GM12891 (cell line): ENCODE measurements at places on chromosomes 2 and 18.

- no peak for DNase-seq
Observed at GRCh38 chr2:5535301-5535700, 156.9 kb upstream of the SOX11 start.

DNA sequence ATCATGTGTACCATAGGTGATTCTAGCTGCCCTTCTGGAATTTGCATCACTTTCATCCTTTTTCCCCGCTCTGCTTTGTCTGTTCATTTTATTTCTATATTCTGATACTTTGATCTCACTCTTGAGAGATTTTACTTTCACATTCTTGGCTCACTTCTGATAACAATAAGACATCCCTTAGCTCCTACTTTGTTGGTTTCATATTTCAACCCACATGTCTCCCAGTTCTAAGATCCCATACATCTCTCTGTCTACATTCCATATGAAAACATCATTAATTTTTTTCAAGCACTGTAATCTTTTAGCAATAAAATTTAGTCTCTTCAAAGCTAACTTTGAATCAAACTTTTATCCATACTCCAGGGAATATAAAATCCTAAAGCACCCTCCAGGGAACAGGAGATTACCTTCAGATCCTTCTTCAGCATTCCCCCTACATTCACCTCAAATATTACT, 75.6 kb downstream of the COL3A1 start:
- no peak for DNase-seq

DNA sequence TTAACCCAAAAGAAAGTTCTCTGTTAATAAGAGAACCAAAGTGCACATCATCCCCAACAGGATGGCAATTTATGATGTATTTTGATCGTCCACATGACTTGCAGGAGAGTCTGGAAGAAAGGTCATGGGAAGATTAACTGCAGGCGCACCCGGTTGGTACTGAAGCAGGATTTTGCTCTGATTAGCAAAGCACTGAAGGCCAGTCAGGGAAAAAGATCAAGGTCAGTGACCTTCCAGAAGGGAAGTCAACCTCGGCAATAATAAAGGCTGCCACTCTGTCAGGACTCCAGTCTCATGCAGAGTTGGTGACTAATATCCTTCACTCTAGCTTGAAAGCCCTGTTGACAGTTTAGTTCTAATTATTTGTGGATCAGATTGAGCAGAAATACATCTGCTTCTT, 432.7 kb upstream of the RAB12 start:
- no peak for DNase-seq

DNA sequence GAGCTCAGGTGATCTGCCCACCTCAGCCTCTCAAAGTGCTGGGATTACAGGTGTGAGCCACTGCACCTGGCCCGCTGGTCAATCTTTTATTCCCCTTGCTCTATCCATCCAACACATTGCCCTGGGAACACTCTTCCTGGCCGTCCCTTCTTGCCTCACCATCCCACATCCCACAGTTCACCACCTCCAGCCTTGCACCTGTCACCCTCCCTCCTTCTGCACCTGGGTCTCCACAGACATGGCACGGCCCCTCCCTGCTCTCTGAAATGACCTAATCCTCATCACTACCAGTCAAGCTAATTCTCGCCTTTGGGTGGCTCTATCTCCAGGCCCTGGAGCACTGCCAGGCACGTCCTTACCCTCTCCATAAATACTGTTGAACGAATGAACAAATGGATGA, 116.9 kb upstream of the TEX51 start:
- no peak for DNase-seq

GRCh38 chr2:2645162-2645855, 314.2 kb upstream of the MYT1L start:
- DNase-seq, result no peak

- DNase-seq, result no peak
Observed at GRCh38 chr2:64325477-64325851, 128.5 kb upstream of the LGALSL start.

DNA sequence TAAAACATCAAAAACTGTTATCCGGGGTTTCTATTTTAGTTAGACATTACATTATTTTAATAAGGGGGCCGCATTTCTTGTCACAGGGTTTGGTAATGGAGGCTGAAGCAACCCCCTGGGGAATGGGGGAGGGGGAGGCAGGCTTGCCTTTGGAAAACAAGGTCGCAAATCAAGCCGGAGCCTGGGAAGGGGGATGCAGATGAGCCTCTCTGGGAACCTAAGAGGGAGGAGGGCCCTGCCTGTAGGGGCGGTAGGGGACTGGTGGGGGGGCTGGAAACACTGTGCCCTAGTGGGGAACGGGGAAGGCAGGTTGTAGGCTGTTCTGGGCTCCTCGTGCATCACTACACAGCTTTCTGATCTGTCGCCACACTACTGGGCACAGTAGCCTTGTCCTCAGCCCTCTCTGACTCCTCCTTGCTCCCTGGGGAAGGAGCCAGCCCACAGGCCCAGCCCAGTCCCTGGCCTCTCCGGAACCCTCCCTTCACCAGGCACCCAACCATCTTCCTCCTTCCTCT, 170.2 kb upstream of the SMAD2 start:
- DNase-seq, result no peak

DNA sequence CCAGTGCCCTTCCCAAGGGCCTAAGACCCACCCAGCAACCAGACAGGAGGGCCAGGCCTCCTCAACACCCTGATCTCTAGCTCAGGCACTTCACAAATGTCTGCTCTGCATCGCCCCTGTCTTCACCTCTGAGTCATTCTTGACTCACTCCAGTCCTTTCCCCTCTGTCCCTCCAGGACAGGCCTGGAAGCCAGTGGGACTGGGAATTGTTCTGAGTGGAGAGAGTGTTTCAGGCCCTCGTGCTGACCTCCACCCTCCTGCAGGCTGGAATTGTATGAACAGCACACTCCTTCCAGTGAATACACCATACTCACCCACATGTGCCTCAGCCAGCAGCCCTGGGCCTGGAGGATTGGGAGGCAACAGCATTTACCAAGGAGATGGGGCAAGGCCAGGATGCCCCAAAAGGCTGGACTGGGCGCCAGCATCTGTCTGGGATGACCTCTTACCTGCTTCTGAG, 304.2 kb downstream of the CYP26B1 start:
- DNase-seq, result no peak

- DNase-seq, result no peak
Observed at GRCh38 chr2:18276583-18277075, 283.8 kb downstream of the RDH14 start.

- no peak for DNase-seq
Observed at GRCh38 chr18:48310999-48311398, 98.2 kb downstream of the ZBTB7C start.
